Diencephalon (tissue), 1 donor: ENCODE measurements at places on chromosomes 7 and 10. TPM values are rescaled to one million over a fixed set of nuclear protein-coding genes. Genes with fewer than 3 reads are reported as not detected.

Gene GIMAP7
- total RNA-seq: 3.7 TPM

Gene GIMAP8
- total RNA-seq: 2.8 TPM

Gene OR2F1
- total RNA-seq: not detected

Gene ZPBP
- total RNA-seq: 0.92 TPM

Gene CHAT
- total RNA-seq: 2.3 TPM

Gene CYP2C19
- total RNA-seq: not detected

Gene HTR7
- 14.1 TPM for total RNA-seq

Gene TAS2R5
- 1.8 TPM for total RNA-seq

Gene NEUROG3
- not detected for total RNA-seq

Gene RHOBTB1
- 24.7 TPM for total RNA-seq
